ENCODE measurements at places on chromosomes 16 and 17.

GRCh38 chr17:32551186-32551955 lies 64.6 kb downstream of the CDK5R1 start:
- no peak for DNase-seq

GRCh38 chr17:80919331-80920311 lies 72.0 kb upstream of the CHMP6 start:
- DNase-seq: no peak

- DNase-seq: no peak
Observed at GRCh38 chr17:10993126-10993525, 155.2 kb upstream of the PIRT start.

GRCh38 chr16:89855986-89856385 lies 17.4 kb upstream of the TCF25 start:
- DNase-seq: no peak

- DNase-seq: no peak
Observed at GRCh38 chr16:71626018-71626857, at the start of gene MARVELD3. MARVELD3 (plus strand) TSS chr16:71626184; CDS start chr16:71626230, 46 bp downstream.

DNA sequence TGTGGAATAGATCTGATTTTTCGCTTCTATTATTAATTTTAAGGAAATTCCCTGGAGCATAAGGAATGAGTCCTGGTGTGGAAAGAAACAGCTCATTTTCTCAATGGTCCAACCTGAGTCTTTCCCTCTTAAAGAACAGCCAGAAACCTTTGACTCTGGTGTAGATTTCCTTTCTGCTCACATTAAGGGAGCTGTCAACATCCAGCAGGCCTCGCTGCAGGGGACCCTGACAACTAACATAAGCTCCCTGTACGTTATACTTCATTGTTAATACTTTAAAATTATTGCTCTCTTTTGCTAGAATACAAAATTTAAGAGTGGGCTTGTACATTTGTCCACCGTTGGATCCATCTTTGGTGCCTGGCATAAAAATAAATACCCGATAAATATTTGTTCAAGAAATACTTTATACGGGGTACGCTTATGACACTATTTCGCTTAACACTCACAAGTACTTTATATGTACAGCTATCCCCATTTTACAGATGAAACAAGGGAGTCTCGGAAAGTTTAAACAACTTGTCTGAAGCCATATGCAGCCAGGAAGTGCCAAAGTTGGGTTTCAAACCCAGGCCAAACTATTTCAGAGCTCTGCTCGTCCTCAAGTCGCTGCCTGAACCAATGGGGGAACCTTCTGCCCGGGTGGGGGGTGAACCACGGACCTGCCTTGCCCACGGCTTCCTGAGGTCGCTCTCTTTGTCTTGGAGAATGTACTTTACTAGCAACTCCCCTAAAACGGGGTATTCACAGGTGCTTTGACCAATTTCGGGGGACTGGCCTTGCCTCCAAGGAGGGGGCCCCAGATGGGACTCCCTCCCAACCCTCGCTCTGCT lies 611 bp downstream of the SMARCE1 start:
- no peak for DNase-seq

DNA sequence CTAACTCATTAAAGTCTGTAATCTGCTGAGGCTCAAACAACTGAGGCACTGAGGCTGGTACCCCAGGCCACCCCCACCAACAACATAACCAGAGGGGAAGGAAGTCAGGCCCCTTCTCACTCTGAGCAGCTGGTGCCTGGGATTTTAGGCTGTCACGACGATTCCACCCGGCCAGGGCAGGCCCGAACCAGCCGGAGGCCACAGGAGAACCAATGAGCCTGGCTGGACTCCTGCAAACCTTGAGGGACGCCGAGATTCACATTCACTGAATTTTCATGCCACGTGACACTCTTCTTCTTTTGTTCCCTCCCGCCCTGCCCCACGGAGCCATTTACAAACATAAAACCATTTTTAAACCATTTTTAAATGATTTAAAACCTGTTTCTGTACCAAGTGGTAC lies 48.1 kb downstream of the RPH3AL start:
- DNase-seq: no peak

DNA sequence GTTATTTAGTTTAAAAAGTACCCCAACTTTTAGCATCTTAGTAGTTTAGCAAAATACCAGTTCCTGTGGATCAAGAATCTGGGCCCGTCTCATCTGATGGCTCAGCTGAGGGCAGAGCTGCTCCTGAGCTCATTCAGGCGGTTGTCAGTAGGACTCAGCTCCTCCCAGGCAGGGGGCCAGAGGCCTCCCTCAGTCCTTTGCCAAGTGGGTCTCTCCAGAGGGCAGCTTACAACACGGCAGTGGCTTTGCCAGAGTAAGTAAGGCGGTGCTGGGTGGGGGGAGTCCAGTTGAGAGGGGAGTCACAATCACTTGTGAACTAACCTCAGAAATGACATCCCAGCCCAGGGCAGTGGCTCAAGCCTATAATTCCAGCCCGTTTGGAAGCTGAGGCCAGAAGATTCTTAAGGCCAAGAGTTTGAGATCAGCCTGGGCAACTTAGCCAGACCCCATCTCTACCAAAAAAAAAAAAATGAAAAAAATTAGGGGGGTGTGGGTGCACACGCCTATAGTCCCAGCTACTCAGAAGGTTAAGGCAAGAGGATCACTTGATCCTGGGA lies 81.5 kb upstream of the MED9 start:
- DNase-seq: no peak

Data from stimulated activated CD4-positive, alpha-beta T cell treated with anti-CD3 and anti-CD28 coated beads, Interleukin-1b, Interleukin-23, amount 100 ng/mL, for 1 hour (primary cell).